Heart left ventricle (tissue), 16 donors: ENCODE measurements at places on chromosomes 7 and 10. TPM values are rescaled to one million over a fixed set of nuclear protein-coding genes. Genes with fewer than 3 reads are reported as not detected.

GRCh38 chr10:98154076-98154475 lies 19.6 kb downstream of the R3HCC1L start:
- DNase-seq = no peak

DNA sequence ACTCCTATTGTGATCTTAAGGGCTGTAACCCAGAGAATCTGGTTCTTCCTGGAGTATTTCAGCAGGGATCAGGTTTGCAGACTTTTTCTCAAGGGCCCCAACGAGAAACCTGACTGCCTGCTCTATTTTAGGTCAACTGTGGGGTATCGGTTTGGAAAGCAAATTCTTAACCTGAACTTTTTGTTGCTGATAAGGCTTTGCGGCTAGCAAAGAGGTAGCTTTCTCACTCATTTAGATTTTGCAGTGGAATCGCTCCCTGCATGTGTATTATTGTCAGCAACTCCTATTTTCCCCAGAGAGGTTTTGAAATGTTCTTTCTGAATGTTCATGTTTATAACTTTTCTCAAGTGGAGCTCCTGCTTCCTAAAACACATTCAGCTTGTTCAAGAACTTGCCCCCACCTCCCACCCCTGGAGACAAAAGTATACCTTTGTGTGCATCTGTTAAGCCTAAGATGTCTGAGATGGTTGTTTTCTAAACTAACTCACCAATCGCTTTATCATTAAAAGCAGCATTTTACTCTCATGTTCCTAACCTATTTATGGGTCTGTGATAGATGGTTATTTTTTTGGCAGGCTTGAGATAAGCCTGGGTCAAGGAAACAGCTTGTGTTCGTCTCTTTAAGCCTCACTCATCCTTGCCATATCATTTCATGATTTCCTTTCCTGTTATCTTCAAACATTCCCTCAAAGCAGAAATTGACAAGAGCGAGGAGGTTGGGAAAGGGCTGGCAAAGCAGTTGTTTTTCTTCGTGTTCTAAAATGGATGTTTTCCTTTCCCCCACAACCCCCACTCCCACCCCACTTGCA lies 129.8 kb downstream of the BAMBI start:
- DNase-seq = no peak

- no peak for DNase-seq
Measured at GRCh38 chr10:62384057-62384446, 9.9 kb downstream of the ZNF365 start.

GRCh38 chr7:153034791-153035190 lies 275.2 kb downstream of the ACTR3B start:
- DNase-seq = no peak

DNA sequence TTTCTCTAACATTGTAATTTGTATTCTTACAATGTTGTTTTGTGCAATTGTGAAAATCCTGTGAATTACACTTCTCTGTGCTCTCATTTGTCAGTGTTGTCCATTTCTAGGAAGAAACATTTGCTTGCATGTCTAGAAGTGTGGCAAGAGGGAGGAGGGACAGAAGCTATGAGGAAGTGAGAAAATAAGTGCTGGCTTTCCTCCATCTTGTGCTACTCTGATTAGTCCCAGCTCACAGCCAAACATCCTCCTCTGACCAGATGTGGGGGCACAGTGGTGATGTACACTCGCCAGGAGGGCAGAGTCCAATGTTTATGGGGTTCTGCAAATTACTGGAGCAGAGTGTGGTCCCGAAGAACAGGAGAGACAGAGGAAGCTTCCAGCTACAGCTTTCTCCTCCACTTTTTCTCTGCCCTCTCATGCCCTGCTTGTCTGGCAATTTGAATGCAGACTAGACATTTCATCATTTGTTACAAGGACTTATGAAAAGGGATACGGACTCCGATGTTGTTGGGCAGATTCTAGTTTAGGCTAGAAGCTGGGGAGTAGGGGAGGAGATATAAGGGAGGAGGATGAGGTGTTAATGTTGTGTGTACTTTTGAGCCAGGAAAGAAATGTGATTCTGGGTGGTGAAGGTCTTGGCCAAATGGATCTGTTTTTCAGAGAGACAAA lies 131.0 kb upstream of the C1GALT1 start:
- DNase-seq = no peak

DNA sequence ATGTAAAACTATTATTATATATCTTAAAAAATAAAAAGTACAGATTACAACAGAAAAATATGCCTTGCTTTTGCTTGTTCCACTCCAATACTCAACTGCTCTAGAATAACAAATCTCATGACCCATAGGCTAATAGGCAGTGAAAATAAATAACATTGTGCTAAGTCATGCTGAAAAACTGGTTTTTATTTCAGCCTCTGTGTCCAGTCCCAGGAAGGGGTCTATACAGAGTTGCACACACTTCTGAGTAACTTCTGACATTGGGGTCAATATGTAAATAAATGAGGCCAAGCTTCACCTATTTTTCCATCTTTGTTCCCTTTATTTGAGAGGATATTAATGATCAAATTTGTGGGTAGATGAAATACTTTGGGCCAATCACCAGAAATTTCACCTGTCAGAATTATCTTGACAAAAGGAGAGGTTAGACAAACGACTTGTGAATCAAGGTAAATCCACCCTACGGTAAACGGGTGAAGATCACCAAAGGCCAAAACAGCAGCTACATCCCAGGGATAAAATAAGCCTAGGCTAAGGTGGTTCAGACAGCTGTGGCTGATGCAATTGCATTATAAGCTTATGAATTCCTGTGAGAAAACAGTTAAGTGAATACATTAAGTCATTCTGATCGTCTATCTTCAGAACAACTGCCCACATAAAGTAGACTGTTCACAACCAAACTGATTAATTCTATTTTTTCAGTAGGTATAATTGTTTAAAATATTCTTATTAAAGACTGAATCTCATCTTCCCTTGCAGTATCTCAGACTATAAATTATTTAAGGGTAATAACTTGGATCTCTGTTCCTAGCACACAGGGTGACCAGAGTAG lies 87.5 kb downstream of the UBE2H start:
- DNase-seq = no peak

DNA sequence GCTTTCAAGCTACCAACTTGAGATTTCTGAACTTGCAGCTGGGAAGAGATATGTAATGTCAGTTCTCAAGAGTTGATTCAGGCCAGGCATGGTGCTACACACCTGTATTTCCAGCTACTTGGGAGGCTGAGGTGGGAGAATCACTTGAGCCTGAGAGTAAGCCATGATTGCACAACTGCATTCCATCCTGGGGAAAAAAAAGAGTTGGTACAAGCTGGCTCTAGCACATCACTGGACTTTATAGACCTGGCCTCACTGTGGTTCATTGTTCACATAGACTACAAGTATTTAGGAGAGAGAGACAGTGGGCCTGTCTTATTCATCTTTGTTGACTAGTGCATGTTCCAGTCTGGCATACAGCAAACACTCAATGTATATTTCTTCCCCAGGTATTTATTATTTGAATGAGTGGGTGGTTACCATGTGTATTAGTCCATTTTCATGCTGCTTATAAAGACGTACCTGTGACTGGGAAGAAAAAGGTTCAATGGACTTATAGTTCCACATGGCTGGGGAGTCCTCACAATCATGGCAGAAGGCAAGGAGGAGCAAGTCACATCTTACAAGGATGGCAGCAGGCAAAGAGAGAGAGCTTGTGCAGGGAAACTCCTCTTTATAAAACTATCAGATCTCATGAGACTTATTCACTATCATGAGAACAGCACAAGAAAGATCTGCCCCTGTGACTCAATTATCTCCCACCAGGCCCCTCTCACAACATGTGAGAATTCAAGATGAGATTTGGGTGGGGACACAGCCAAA lies 176.5 kb downstream of the PFKFB3 start:
- DNase-seq = no peak

DNA sequence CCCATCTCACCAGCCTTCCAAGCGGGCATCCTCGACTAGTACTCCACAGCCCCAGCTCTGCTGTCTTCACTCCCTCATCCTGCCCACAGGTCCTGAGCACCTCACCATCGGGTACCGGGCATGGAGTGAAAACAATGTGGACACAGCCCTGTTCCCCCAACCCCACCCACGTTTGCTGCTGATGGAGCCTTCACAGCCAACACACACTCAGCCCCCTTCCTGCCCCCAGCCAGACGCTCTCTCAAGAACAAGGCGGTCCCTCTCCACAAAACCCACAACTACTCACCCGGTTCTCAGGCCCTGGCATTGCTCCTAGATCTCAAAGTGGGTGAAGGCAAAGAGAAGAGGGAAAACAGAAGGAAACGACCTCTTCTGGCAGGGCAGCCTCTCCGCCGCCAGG lies 56.1 kb downstream of the SLIT1 start:
- DNase-seq = no peak

DNA sequence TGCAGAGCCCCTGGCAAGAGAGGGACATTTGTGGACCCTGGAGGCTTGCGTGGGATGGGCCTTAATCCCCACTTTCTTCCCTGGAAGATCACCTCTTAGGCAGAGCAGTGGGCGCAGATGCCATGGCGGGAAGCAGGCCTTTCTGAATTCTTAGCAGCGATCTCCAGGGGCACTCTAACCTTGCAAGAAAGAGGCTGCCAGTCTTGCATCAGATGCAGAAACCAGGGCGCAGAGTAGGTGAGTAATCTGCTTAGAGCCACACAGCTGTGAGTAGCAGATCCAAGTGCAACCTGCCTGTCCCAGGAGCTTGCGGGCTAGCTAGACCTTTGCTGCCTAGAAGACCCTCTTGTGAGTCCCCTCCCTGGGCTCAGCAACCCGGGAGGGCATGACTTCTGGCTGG lies 40.0 kb downstream of the KCTD7 start:
- no peak for DNase-seq

DNA sequence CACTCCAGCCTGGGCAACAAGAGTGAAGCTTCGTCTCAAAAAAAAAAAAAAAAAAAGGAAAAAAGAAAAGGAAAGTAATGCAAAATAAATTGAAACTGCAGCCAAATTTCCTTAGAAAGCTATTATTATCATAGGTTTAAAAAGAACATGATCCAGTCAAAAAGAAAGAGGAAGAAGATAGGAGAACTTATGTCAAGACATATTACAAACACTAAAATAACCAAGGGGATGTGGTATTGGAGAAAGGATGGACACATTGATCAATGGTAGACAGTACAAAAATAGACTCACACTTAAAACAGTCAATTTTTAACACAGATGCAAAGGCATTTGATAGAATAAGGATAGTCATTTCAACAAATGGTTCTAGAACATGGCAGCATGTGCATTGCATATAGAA lies 27.3 kb upstream of the PFKP start:
- no peak for DNase-seq

DNA sequence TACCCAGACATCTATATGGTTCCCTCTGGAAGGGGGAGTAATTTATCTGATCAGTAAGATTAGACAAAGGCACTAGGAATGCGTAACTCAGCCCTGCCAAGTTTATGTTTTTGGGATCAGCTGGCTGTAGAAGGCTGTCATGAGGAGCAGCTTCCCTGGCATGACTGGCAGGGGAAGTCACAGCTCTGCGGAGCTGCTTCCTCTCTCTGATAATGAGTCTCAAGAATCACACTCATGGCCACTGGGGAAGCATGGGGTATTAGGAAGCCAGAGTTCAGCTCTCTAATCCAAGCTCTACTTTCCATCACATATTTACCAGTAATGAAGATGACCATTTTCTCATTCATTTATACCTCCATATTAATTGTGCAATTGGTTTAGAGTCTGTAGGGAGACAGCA lies 758.9 kb downstream of the GRM8 start:
- DNase-seq = no peak

Gene IGF2BP3
- 2.2 TPM for total RNA-seq
